CD8-positive, alpha-beta T cell (primary cell): ENCODE measurements at places on chromosomes 6 and 20. TPM values are rescaled to one million over a fixed set of nuclear protein-coding genes. Genes with fewer than 3 reads are reported as not detected.

HLA-DRA gene
- total RNA-seq, result 37.9 TPM

SPEF1 gene
- total RNA-seq, result 0.16 TPM

SLC17A1 gene
- not detected for total RNA-seq

CCN5 gene
- not detected for total RNA-seq

DNA sequence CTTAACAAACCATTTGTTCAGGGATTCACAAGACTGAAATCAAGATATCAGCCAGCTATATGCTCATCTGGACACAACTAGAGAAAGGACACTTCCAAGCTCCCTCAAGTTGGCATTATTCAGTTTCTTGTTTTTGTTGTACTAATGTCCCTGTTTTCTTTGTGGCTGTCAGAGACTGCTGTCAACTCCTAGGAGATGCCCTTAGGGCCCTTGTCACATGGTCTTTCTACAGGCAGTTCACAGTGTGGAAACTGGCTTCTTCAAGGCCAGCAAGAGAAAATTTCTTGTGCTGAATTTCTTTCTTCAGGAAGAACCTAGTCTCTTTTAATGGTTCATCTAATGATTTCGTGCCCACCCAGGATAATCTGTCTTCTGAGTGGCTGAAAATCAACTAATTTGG, 677.2 kb upstream of the MAN1A1 start:
- DNase-seq, result no peak
